ENCODE measurements at places on chromosomes 13 and 19.

- no peak for DNase-seq
Measured at GRCh38 chr19:8877854-8878705, 45.9 kb downstream of the MBD3L1 start.

DNA sequence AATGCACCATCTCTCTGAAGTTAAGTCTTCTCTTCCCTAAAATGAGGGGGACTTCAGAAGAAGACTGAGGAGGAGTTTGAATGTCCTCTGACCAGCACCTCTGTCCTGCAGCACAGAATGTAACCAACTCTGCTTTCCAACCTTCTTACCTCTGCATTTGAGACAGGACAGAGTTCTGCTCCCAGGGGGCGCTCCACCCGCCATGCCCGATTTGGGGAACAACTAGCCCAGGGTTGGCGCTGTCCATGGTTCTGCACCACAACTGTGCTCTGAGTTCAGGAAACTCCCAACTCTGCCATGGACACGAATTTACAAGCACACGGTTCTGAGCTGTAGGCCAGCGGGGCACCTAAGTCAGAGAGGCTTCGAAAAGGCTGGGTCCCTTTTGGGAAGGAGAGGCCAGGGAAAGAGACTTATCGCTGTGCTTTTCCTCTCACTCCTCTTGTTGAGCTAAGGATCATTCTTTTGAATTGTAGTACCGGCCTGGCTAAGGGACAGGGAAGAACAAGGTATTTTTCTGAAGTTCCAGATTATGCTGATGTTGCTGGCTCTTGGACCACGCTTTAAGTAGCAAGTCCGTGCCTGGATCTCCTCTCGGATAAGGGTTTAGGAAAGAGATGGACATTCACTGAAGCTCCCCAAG, 22.2 kb downstream of the SIGLEC5 start:
- DNase-seq = peak; percentile 45

- DNase-seq = peak; percentile 40
Measured at GRCh38 chr13:19601749-19602725, 31.4 kb upstream of the MPHOSPH8 start.

- DNase-seq = no peak
Measured at GRCh38 chr13:32038343-32038742, 6.8 kb downstream of the FRY start.

DNA sequence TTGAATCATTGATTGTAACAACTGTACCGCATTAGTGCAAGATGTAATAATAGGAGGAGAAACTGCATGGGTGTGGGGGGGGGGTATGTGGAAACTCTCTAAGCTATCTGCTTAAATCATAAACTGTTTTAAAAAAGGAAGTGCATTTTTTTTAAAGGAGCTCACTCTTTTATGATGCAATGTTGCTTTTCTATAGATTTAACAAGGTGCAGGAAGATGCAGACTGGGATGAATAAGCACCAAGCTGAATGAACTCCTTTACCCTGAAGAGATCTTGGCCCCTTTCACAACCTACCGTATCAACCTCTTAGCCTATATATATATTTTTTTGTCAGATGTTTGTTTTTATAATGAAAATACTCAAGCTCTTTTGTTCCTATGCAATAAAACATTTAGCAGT, 95.9 kb downstream of the AKAP11 start:
- DNase-seq = no peak

GRCh38 chr13:65036999-65037398, 2193.1 kb downstream of the PCDH9 start:
- no peak for DNase-seq

GRCh38 chr19:8046569-8047165, 5.9 kb upstream of the CCL25 start:
- DNase-seq = no peak

- DNase-seq = no peak
Measured at GRCh38 chr13:61039302-61039701, 376.3 kb downstream of the PCDH20 start.

- peak; percentile 92 for DNase-seq
Measured at GRCh38 chr13:41613984-41614661, 156.8 kb downstream of the RGCC start.

- DNase-seq = no peak
Measured at GRCh38 chr13:102584434-102584833, 12.4 kb upstream of the TPP2 start.

DNA sequence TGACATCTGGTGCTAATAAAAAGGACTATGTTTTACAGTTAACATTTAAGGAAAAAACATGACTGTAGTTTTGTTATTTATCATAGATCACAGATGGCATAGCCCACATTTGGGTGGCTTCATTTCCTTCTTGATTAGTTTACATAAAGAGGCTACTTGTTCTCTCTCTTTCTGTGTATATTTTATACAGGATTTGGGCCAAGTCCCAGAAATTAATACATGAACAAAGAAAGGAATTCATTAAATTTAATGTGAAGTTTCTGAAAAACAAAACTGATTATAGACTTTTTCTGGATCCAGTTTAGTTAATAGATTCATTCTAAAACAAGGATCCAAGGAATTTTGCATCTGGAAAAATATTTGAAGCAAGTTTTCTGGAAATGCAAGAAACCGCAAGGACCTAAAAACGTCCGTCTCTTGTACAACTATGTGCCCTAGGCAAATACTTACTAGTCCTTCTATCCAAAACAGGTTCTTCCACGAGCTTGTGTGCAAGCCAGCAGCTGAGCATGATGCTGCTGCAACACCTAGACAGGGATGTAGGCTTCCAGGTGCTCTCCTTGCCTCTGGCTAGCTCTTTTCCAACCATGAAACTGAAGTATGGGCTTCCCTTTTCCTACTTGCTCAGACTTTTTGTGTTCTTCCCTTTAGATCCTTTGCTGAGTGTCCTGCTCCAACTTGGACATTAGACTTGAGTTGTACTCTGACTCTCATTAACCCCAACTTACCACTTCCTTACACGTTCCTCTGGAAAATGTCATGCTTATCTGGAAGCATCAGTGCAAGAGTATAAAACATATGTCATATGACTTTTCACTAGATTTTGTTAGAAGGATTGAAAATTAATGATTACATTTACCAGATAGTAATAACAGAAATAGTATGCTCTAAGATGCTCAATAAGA, 161.5 kb upstream of the STARD13 start:
- no peak for DNase-seq

- no peak for DNase-seq
Measured at GRCh38 chr13:55992145-55992544, 1148.6 kb upstream of the PRR20A start.

- no peak for DNase-seq
Measured at GRCh38 chr19:31315652-31316051, 33.6 kb downstream of the TSHZ3 start.

DNA sequence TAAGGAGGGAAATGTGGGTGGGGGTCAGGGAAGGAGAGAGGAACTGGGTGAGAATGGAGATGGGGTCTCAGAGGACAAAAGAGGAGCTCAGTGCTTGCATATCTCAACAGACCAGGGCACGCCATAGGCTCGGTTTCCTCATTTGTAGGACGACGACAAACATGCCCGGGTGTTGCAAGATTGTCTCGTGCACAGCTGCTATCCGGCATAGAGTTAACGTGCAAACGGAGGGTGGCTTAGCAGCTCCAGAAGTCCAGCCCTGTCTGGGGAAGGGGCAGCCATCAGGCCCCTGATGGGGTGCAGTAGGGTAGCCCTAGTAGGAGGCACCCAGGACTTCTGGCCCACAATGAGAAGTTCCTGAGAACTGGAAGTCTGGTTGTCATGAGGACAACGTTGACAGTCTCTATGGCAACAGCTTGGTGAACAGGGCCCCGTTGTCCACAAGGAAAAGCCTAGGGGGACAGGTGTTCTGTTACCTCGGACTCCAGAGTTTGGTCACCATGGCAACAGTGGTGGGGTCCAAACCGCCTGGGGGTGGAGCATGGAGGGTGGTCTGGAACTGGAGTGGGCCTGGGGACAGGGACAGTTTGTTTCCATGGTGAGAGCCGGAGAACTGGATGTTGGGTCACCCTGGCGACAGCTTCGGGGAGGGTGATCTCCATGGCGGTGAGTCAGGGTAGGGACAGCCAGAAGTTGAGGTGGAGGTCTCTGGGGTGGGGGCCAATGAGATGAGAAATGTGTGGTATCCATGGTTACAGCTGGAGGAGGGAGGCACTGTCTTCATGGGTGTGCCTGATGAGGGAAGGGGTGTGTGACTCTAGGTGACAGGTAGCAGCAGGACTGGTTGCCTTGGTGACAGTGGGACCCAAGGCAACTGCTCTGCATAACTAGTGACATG, 16.8 kb downstream of the TM6SF2 start:
- no peak for DNase-seq

DNA sequence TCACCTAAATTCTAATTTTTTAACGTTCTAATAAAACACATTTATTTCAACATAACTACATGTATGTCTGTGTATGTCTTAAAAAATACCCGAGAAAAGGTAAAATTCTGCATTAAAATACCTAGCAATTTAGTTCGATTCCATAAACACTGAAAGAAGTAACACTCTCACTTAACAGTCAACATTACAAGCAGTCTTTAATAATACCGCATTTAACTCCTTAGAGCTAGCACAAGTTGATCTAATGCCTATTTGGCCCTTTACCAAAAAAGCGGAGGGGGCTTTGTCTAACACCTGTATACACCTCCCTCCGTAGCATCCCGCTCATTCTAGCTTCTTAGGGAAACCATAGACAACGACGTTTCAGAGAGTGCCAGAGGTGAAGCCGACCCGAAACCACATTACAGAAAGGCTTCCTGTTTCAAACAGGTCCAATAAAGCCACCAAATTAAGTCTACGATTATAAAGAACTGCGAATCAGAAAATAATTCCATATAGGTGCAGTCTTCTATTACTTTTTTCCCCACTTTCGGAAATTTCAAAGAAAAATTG, 1.2 kb downstream of the SPART start:
- DNase-seq = no peak

- DNase-seq = no peak
Measured at GRCh38 chr13:78655906-78656305, 3.0 kb downstream of the OBI1 start.

DNA sequence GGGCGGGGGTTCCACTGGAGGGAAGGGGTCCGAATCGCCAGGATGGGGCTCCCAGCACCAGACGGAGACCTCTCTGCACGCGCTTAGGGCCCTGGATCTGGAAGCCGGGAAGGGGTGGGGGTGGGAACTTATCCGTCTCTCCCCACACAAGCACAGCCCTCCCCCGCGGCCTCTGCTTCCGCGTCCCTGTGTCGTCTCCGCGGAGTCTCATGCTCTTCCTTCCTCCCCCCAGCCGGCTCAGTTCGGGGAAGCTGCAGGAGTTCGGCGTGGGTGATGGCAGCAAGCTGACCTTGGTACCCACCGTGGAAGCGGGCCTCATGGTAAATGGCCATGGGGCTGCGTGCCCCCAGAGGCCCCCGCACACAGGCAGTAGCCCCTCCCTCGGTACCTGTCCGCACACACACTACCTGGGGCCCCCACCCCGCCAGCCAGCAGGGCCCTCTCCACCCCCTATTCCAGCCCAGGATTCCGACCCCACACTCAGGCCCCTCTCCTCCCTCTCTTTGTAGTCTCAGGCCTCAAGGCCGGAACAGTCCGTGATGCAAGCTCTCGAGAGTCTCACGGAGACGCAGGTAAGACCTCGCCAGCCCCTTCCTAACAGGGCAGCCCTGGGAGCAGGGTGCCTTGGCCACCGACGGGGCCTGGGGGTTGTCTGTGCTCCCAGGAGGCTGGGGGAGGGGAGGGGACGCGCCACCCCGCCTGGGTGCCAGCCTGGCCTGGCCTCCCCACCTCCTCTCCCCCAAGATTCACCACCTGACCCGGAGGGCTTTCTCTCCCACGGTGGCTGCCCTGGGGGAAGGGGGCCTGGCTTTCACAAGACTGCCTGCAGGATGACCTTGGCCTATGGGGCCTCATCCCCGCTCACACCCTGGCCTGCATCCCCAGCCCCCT, 3.2 kb downstream of the MIDN start:
- DNase-seq = peak; percentile 66

GRCh38 chr19:19444681-19445155, 39.2 kb downstream of the GATAD2A start:
- DNase-seq = no peak

DNA sequence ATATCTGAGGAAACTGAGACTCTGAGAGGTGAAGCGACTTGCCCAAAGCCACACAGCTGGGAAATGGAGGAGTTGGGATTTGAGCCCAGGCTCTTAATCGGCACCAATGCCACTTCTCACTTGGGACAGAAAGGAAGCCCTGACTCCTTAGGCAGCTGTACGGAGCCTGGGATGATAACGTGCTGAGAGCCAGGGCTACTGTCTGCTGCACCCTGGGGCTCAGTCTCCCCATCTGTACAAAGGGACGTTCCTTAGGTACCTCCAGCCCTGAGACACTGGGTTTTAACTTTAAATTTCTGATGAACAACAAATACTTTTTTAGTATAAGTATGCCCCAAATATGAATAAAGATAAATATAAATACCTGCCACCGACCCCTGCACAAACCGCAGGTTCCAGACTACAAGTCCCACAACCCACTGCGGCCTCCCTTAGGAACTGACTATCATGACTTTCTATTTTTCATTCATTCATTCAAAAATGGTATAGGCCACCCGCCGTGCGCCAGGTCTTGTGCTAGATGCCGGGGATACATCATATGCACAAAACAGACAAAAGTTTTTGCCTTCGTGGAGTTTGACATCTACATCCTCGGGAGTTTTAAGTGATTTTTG, 776 bp upstream of the NCLN start:
- DNase-seq = no peak

DNA sequence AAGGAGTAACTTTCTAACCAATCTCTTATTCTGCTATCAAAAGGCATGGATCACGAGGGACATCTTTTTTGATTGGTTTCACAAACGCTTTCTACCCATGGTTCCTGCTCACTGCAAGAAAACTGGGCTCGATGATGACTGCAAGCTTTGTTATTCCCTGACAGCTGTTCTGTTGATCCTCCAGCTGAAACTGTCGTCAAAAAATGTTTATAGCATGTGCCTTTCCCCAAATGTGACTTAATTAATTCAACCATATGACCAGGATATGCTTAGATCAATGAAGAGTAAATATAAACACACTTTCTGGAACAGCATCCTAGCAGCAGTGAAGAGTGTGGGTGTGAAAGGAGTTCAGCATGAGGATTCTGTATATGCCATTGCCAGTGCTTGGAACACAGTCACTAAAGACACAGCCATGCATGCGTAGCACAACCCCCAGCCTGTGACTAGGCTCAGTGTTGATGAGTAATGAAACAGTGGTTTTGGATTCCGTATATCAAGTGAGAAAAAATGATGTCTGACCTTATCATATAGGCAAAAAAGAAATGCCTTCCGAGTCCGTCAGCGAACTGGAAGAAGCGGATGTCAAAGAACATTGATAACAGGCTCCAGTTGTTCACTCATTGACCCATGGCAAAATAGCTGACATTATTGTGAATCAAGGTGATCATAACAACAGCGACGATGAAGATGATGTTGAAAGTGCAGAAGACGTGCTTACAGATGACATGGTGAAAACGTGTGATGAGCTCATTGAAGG, 347.4 kb downstream of the FGF9 start:
- no peak for DNase-seq

- DNase-seq = no peak
Measured at GRCh38 chr13:22018836-22019210, 347.9 kb downstream of the FGF9 start.

GRCh38 chr19:11626252-11626651, 29.0 kb downstream of the ZNF627 start:
- DNase-seq = no peak

DNA sequence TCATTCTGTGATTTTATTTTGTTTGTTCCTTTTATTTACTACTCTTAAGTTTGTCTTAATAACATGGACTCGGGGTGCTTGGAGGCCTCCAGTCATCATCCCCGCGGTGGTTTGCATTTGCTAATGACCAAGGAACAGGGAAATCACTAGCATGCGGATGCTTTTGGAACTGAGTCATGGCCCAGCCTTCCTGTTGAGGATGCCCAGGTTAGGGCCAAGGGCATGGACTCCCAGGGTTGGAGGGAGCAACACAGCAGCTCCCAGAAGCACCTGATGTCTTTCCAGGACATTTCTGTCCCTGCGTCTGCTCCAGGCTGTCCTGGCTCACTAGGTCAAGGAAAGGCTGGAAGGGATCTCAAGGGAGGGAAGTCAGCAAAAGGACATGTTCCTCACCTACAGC, 423.7 kb upstream of the TSHZ3 start:
- DNase-seq = no peak
